ENCODE measurements at places on chromosomes 7 and 10.

DNA sequence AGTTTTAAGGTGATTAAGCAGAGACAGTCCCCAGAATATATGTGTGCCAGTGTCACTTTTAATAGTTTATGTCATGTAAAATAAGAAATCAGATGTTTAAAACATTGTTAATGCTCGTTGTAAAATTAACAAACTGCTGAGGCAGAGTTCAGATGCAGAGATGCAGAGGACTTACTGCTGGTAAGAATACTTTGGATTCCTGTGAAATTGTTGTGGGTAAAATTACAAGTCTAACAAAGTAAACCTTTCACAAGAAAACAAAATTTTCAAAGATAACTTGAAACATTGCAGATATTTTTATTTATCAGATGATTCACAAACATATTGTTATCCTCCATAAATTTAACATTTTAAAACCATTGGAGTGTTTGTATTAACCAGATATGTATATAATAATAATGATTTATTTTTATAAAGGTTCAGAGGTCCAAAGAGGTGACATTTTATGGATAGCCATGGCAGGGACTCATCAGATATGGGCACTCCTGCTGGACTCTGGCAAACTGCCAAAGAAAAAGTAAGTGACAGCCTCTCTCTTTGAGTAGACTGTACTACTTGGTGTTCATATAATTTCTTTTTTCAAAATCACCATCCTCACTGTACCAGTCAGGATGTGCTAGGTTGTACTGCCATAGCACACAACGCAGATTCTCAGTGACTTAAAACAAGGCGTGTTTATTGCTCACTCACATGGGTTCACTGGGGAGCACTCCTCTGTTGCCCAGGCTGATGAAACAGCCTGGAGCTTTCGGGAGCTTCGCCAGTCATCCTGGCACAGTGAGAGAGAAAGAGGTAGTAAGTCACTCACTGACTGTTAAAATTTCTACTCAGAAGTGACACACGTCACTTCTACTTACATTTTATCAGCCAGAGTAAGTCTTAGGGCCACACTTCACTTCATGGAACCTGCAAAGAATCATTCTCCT lies 43.5 kb downstream of the NHLRC2 start:
- no peak for DNase-seq

DNA sequence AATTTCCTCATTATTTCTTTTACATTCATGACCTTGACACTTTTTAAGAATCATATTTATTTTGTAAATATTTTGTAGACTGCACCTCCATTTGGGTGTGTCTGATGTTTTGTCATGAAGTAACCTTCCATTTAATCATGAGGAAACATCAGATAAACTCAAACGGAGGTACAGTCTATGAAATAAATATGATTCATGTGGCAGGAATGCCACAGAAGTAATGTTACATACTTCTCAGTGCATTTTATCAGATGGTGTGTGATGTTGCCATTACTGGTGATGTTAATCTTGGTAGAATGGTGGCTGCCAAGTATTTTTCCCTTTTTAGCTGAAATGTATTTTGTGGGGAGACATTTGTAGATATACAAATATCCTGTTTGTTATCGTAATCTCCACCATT lies 64.9 kb downstream of the ZNF37A start:
- no peak for DNase-seq

- no peak for DNase-seq
Observed at GRCh38 chr7:115838829-115839228, 191.7 kb downstream of the TFEC start.

DNA sequence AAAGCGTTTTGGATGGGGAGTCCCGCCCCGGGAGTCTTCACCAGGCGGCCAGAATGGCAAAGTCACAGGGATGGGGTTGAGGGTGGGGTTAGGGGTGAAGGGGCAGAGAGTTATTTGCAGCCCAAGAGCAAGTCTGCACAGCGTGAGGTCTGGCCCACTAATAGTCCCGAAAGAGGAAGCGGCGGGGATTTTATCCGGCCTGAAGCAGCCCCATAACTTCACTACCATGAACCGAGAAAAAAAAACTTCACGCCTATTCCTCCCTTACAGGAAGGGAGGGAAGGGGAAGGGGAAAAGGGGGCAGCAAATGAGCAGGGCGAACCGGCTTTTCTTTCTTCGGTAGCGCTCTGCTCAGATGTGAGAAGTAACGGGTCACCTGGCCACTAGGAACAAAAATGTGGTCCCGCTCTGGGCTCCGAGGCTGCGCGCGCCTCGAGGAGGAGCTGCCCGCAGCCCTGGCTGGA lies 712 bp downstream of the ITPRIP start:
- DNase-seq, result no peak

GRCh38 chr10:89248-89647 lies 40.2 kb upstream of the TUBB8 start:
- no peak for DNase-seq

- DNase-seq, result no peak
Observed at GRCh38 chr7:92155108-92155739, 20.9 kb upstream of the CYP51A1 start.

GRCh38 chr10:7320072-7320471 lies 90.8 kb downstream of the SFMBT2 start:
- DNase-seq, result no peak

DNA sequence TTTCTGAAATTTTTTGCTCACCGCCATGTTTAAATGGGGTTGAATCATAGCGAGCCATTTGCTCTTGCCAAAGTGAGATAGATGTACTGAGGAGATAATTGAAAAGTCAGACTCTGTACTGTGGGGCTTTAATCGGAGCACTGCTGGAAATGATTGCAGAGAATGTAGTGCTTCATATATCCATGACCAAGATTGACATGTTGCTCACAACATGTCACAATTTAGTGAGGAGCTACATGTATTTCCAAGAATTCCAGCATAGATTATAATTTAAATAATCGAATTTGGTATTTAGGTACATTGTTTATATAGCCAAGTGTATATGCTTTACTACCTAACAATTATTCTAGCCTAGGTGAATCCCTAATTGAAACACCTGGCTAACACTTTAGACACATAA lies 66.5 kb downstream of the PODXL start:
- no peak for DNase-seq

GRCh38 chr10:18498998-18499397 lies 152.4 kb downstream of the NSUN6 start:
- DNase-seq, result no peak

DNA sequence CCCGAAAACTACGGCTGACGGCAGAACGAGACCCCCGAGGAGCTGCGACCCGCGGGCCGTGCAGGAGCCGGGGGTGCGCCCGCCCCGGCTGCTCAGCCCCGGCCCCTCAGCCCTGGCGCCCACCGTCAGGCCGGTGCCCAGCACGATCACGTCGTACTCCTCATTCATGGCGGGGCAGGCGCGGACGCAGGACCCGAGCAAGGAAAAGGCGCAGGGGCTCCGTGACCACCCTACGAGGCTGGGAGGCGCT lies 218 bp downstream of the GDI2 start:
- no peak for DNase-seq

DNA sequence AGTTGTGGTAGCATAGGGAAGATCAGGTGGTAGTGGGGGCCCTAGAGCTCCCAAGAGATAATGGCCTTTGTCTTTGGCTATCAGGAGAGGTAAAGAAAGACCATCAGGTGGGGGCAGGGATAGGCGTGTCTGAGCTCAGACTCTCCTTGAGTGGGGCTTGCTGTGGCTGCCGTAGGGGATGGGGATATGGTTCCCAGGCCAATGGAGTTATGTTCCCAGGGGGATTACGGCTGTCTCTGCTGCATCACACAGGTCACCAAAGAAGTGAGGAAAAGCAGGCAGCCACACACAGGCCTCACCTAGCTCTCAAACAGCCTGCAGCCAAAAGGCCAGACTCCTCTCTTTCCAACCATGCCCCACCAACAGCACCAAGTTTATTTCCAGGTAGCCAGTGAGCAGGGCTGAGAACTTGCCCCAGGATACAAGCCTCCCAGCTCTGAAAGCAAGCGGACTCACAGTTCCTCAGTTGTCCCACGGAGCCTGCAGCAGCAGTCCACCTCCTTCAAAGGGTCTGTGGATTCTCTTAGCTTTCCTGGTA lies 37.6 kb upstream of the C1QL3 start:
- DNase-seq, result no peak

- no peak for DNase-seq
Observed at GRCh38 chr10:28470873-28471651, 61.9 kb upstream of the WAC start.

DNA sequence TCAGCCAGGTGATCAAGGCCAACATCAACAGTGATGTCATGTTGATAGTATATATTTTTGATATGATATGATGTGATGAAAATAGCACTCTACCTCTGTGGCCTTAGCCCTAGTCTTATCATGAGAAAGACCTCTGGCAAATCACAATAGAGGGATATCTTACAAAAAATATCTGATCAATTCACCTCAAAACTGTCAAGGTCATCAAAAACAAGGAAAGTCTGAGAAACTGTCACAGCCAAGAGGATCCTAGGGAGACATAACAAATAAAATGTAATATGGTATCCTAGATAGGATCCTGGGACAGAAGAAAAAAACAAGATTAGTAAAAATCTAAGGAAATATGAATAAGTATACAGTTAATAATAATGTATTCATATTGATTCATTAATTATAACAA lies 92.6 kb downstream of the NRCAM start:
- no peak for DNase-seq

DNA sequence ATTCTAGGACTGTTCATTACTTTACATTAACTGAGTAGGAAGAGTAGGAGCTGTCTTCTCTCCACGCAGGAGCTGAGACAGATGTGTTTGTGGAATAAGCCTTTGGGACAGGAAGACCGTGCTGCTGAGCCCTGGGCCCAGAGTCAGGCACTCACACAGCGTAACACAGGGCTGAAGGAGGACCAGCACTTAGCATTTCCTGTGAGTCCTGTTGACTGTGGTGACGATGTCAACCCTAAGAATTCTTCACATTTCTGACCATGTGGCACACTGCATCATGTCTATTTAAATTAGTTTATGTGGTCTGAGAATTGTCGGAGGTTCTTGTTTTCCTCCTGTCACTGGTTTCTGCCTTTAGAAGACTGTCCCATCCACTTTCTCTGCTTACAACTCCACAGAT lies 117.2 kb downstream of the PIP4K2A start:
- no peak for DNase-seq

DNA sequence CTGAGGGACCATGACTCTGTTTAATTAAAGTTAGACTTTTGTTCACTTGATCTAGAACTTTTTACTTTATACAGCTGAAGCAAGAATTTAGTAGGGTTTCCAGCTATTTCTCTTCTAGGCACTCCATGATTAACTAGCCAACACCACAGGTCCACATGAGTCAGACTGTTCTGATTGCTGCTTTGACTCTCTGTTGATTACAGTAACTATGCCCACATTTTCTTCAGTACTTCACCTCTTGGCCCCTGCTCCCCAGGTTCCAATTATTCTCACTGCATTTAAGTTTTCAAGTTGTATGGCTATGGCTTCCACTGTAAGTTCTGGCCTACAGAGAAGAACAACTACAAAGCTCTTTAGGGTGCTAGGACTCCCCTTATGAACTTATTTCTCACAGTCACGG lies 737.2 kb upstream of the IGFBP3 start:
- DNase-seq, result no peak
